Stimulated activated CD4-positive, alpha-beta T cell treated with anti-CD3 and anti-CD28 coated beads, Interleukin-12 subunit alpha, Interleukin-12 subunit beta, amount 100 ng/mL, for 48 hours (primary cell): ENCODE measurements at places on chromosomes 3 and 15.

- DNase-seq, result no peak
Observed at GRCh38 chr3:118990823-118991560, 43.7 kb downstream of the IGSF11 start.

DNA sequence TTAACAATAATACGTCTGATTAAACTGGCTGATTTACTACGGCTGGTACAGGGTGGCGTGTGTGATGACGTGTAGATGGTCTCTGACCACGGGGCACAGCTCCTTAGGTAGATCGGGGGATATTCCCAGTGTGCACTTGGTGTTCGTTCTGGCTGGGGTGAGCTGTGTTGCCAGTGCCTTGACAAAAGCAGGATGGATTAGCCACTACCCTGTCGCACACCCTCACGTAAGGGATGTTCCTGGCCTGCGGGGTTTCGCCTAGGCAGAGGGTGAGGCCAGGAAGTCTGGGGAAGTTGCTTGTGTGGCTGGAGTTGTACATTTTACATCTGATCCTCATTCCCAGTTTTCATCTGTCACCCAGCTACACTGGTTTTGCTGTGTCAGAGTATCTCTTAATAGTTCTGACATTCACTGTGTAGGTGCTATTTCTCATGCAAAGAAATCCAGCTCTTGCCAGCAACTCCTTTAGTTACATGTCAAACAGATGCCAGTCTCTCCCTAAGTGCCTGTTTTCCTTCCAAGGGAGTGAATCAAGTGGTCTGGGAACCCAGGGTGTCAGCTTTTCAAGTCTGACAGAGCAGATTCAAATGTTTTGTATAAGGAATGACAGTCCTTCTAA, 66.1 kb upstream of the CCR4 start:
- DNase-seq, result no peak

- no peak for DNase-seq
Observed at GRCh38 chr3:184637705-184638104, 74.2 kb downstream of the MAGEF1 start.

GRCh38 chr3:69012800-69013252, 658 bp downstream of the EOGT start:
- DNase-seq, result no peak

- no peak for DNase-seq
Observed at GRCh38 chr3:63961891-63962290, 49.7 kb upstream of the SCAANT1 start.

- no peak for DNase-seq
Observed at GRCh38 chr15:84033793-84034553, 201.6 kb upstream of the GOLGA6L4 start.

- DNase-seq, result no peak
Observed at GRCh38 chr3:68033867-68034266, 379.5 kb upstream of the SUCLG2 start.

- no peak for DNase-seq
Observed at GRCh38 chr3:17808994-17809393, 66.6 kb upstream of the TBC1D5 start.

DNA sequence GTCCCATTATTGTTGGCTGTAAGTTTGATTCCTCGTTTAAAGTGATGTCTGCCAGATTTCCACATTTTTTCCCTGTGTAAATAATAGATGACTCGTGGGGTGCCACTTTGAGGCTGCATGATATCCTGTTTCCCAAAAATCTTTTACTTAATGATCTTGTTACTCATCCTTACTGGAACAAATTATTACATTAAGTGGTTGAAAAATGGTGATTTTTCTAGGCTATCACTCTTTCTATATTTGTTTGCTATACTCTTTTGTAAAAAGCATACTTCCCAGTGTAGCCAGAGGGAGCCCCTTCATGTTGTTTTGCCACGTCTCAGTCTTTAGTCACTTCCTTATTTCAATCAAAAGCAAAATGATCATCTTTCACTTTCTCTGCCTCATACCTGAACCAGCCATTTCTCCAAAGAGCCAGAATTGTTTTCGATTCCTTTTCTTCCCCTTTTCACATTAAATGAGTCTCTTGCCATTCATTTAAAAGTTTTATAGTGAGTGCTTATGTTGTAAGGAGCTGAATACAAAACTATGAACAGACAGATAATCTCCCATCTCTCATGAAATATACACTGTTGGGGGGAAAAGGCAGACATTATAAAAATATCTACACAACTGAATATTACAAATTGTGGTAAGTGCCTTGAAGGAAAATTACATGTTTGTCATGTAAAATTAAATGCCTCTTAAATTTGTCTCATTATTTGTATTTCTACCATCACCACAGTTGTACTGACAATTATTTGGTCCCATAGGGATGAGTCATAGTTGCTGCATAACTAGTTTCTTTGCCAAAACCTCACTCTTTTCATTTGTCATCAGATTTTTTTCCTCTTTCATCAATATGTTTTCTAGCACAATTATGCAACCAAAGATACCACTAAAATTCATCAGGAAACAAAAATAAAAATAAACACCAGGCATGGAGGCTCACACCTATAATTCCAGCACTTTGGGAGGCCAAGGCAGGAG, 41.5 kb downstream of the ADGRG7 start:
- peak; percentile 14 for DNase-seq

DNA sequence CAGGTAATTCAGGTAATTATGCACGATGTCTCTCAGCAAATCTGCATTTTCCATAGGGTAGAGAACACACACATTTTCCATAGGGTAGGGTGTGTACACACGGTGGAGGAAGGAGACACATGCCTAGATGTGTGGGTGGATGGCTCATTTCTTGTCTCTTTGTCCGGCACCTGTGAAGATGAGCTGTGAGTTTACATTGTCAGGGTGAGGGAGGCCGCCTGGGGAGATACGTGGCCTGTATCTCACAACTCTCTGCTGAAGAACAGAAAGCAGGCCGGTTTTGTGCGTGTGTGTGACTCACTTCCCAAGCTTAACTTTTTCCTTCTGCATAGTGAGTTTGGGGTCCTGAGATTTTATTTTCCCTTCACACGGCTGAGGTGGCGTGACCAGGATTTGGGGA, 60.3 kb downstream of the SLC6A6 start:
- peak; percentile 32 for DNase-seq
